ENCODE measurements at places on chromosomes 1 and 21. TPM values are rescaled to one million over a fixed set of nuclear protein-coding genes. Genes with fewer than 3 reads are reported as not detected.

Gene KRTAP10-3
- total RNA-seq: not detected

Gene RBP7
- total RNA-seq: not detected

Gene KMO
- not detected for total RNA-seq

Gene RHD
- total RNA-seq: not detected

Gene NID1
- 62.6 TPM for total RNA-seq

Gene CD34
- 0.05 TPM for total RNA-seq

Gene ATP1A4
- total RNA-seq: not detected

Data from smooth muscle cell of the umbilical artery (primary cell).